CD4-positive, alpha-beta memory T cell (primary cell): ENCODE measurements at places on chromosomes 7 and 10.

- DNase-seq = no peak
These were observed 15.4 kb downstream of the PTEN start for GRCh38 chr10:87878664-87879459.

GRCh38 chr10:81576336-81576735 lies 298.7 kb upstream of the NRG3 start:
- no peak for DNase-seq

DNA sequence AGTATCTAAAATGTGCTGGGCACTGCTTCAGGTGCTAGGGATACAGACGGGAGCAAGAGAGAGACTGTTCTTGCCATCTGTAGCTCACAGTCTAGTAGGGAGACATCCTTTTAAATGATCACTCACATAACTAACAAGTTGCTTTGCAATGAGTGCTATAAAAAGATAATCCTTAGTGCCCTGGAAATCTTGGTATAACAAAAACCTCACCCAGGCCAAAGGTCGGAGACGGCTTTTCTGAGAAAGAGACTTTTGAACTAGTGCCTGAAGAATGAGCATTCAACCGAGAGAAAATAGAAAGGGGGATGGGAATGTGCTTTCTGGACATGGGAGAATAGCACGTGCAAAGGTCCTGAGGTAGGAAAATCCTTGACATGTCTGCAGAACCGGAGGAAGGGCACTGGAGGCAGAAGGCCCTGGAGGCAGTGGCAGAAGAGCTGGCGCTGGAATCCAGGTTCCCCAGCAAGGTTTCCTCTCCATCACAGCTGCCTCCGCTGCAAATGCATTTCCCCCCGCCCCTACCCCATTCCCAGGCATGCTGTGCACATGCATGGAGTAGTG lies 89.4 kb downstream of the COL13A1 start:
- DNase-seq = no peak

DNA sequence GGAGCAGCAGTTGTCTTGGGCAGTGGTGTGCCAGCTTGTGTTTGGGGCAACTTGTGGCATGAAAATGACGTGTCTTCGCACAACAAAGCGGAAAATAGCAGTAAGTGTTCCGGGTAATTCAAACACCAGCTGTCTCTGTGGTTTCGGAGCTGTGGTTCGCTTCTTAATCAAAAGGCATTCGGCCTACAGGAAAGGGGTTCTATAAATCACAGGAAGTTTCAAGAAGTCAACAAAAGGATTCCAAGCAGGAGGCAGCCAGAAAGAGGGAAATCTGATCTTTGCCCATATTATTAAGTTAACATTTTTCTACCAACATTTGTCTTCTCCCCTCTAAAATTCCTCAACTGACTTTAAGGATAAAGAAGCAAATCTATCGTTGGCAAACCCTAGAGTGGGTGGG lies 353.4 kb downstream of the FGFR2 start:
- no peak for DNase-seq

- no peak for DNase-seq
These were observed 124.2 kb downstream of the GNAT3 start for GRCh38 chr7:80387634-80388193.

- DNase-seq = no peak
These were observed 65.6 kb upstream of the SEC61G start for GRCh38 chr7:54824655-54825054.

DNA sequence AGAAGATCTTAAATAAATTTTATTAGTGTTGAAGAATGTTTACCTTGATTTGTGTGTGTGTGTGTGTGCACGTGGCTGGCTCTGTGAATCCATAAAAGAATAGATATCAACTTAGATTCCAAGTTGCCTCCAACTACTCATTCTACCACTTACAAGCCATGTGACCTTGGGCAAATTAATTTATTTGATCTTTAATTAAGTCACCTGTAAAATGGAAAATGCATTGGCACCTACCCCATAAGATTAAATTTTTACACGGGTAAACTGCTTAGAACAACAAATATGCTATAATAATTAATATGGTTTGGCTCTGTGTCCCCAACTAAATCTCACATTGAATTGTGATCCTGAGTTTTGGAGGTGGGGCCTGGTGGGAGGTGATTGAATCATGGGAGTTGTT lies 604.9 kb upstream of the NRG3 start:
- DNase-seq = no peak

DNA sequence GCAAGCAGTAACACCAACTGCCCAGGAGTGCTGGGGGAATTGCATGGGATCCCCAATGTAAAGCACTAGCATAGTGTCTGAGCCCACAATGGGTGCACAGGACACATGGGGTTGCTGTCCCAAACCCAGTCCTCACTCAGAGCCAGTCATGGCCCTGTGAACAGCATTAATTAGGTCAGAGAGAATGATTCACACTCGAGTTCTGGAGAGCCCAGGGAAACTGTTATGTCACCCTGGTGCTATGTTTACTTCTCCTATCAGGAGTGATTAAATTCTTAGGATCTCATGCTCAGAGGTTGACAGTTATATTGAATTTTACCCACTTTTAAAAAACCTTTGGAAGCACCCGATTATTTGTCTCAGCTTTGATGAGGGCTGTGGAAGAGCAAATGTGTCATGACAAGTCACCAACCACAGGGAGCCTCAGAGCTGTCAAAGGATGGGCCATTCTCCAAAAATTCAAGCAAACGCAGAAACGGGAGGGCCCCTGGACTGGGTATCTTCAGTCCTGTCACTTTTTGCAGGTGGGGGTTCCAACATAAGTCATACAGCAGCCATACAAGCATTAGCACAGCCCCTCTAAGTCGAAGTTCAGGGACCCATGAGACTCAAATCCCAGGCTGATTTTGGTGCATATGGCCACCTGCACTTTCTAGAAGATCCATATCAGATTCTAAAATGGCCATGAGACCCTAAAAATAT lies 1.3 kb upstream of the RASSF4 start:
- no peak for DNase-seq

- DNase-seq = no peak
These were observed 275.7 kb upstream of the FZD1 start for GRCh38 chr7:90988516-90988915.

GRCh38 chr10:56596257-56596656 lies 235.2 kb upstream of the ZWINT start:
- DNase-seq = no peak

DNA sequence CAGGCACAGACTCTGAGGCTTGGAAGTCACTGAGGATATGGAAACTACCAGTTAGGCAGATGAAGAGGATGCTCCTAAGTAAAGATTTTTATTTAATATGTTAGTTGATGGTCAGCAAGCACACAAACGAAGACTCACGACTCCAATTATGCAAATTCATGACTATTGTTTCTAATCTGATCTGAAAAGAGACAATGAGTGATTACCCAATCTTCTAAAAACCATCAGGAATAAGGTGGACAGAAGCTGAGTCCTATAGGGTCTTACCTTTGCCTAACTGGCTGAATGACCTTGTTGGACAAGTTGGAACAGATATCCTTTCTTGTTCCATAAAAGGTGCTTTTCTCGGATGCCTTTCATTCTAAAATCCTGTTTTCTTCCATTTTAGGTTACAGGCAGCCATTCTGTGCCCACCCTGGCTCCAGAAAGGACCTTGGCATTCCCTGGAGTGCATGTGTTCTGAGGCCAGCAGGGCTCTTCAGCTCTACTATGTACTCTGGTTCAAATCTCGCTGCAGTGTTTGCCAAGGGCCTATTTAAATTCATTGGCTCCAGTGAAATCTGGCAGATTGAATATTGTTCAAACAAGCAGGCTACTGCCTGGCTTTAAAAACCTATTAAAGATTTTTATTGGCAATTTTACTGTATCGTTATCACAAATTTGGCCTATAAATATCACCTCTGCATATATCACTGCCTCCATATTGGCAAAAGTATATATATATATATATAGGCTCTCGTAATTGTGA lies 77.5 kb downstream of the SLC25A13 start:
- no peak for DNase-seq

- DNase-seq = no peak
These were observed 19.8 kb upstream of the CLDN12 start for GRCh38 chr7:90383422-90383821.

DNA sequence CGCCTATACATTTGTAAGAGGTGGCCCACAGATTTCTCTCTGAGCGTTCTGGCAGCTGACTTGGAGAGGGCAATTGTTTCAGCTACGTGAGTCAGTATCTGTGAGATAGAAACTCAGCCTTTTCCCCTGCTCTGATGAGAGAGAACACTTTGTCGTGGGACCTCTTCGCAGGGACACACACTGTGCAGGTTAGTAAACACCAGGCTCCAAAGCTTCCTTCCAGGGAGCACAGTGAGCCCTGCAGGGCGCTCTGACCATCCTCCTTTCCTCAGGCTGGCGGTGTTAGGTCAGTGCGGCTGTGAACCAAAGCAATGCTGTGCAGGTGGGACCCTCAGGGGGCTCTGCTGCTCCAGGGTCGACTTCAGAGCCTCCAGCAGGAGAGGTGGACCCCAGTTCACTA lies 152.2 kb upstream of the TCF7L2 start:
- no peak for DNase-seq

DNA sequence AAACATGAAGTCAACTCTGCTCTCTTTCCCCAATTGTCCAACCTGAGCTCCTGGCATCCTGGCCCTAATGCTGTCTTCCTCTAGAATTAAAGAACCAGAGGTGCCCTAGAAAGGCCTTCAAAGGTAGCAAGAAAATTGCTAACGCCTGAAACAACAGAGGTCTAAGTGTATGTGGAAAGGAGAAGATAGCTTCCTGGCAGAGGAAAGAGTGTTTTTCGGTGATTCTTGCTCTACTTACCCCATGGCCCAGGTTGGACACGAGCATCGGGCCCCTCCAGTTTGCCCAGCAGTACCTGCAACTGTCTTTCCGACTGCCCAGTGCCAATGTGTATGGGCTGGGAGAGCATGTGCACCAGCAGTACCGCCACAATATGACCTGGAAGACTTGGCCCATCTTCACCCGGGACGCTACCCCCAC lies 22.2 kb downstream of the MGAM2 start:
- DNase-seq = no peak
